Right ventricle myocardium superior (tissue), 1 donor: ENCODE measurements at places on chromosomes 1 and 21.

DNA sequence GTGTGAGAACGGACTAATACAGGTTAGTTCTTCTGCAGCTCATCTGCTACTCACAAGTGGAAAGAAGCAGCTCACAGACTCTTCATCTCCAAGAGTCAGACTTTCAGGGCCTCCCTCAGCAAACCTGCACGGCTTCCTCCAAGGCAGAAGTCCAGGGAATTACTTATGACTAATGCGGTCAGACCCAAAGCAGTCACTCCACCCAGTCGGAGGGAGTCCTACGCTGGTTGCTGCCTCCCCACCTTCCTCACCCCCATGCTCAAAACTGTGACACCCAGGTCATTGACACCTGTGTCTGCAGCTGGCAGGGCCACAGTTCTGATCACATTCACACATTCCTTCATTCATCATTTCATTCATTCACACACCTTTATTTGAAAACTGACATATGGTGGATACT lies 38.4 kb upstream of the PRDM2 start:
- DNase-seq, result no peak

GRCh38 chr1:22611530-22611947 lies 24.9 kb upstream of the C1QA start:
- DNase-seq, result peak; percentile 63

GRCh38 chr1:67162954-67163353 lies 3.3 kb upstream of the IL23R start:
- no peak for DNase-seq

GRCh38 chr1:201463071-201463552 lies 5.9 kb downstream of the PHLDA3 start:
- no peak for DNase-seq
